Stromal cell of bone marrow (primary cell): ENCODE measurements at places on chromosomes 3 and 15.

DNA sequence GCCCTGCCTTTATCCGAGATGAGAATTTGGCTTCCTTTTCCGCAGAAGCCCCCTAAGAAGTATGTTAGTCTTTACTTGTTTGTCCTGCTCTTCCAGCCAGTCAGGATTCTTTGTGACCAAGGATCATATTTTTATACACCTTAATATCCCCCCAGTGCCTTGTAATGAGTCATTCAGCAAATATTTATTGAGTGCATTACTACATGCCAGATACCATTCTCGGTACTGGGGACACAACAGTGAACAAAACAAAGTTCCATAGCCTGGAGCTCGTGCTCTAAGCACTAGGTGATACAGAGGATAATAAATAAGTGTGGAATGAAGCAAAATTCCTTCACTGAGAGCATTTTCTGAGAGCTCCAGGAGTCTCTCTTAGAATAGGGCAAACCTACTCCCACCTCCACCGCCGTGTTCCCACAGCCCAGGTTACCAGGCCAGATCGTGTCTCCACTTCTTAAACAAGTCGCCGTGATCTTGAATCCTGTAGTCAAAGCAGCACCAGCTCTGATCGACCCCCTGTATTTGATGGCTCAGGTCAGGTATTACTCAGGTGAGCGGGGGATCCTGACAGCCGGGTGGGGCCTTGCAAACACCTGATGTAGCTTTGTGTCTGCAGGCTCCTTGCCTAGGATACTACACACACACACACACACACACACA, 18.5 kb downstream of the TTC21A start:
- no peak for DNase-seq

DNA sequence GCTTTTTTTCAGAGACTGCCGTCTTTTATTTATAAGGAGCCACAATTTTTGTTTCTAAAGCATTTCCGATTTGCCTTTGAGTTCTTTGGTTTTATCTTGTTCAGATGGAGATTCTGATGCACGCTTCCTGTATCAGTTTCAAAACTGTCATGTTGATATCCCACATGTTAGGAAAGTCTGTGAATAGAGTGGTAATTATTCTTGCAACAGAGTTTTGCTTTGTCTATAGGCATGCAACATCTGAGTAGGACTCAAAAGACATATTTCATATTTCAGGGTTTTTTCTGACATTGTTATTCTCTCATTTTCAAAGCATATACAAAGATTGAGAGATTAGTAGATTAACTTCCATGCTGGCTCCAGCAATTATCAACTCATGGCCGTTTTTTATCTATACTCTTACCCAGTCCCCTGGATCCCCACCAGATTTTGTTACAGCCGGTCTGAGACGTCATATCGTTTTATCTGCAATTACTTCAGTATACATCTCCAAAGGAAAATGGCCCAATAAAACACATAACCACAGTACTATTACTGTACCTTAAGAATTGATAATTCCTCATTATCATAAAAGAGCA, 22.4 kb downstream of the PAQR5 start:
- DNase-seq, result no peak

DNA sequence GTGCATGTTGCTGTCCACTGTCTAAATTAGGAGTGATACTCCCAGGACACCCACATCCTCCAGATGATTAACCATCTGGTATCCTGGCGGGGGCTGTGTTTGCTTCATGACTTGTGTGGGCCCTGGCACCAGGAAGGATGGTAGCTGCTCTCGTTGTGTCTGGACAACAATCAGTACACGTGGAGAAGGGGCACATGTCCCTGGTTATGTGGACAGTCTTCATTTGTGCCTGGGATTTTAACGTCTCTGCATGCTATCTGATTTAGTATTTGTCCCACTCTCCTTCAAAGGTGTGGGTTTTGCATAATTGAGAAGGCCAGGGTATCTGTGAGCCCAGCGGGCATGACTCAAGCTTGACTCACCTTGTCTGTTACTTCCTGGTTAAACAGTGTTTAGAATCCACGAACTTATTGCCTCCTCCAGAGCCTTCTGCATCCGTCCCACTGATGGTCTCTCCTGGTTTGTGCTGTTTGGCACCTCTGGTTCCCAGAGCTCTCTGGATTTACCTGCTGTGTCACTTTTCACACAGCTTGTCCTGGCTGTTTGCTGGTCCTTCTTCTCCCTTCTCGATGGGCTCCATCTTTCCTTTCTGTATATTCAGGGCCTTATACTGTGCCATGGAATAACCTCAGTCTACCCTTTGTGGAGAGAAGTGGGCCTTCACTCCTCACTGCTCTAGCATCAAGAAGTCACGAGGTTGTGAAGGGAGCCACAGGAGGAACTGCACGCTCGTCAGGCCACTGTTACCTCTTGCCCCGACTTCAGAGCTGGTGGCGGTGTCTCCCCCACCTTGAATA, 32.5 kb downstream of the ARNT2 start:
- no peak for DNase-seq

DNA sequence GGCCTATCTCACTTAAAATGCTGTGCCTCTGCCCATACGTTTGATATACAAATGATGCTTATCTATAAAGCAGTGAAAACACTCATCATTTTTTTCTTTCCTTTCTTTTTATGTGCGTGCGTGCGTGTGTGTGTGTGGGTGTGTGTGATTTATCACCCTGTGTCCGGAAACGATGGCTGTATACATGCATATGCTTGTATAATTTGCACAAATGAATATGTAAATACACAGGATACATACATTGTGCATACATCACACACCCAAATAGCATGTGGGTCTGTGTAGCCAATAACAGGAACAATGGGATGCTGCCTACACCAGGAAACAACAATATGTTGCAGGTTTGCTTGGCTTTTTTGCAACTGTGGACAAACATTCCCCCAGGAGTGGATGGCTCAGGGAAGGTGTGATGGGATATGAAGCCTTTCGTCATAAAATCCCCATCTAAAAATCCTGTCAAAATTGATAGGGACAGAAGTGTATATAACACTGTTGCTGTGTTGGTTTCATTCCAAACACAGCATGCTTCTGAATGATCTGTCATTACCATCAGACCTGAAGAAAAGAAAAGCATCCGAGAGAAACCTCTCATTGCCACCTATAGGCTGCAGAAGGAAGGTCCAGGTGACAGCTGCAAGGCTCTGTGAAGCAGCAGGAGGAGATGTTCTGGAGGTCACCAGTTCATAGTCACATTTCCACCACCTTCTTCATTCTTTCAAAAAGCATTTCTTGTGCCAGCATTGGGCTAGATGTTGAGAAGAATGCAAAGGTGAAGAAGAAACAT, 503.9 kb upstream of the NR2F2 start:
- DNase-seq, result no peak

DNA sequence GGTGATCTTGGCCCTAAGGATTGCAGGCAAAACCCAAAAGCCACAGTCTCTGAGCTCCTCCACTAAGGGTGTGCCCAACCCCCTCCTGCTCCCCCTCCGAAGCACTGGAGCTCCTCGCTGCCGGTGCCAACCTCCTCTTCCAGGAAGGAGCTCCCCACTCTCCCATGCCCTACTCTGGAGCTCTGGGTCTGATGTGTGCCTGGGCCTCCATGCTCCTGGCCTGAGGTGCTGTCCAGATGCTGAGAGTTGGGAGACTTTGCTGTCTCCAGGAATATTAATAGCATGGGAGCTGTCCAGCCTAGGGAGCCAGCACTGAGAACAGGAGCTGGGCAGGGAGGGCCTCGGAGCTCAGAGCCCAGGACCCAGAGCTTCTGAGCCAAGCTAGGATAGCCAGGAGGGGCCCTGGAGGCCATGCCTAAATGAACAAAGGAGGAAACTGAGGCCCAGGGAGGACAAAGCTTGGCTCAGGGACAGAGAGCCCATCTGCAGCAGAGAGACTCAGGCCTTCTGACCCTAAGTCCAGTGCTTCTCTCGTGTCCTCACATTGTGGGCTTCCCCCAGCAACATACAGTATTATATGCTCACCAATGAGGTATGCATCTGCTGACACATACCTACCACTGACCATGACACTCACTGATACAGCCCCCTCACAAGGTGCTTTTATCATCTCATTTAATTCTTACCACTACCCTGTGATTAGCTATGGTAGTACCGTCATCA, 36.9 kb upstream of the HERC1 start:
- DNase-seq, result peak; percentile 79

DNA sequence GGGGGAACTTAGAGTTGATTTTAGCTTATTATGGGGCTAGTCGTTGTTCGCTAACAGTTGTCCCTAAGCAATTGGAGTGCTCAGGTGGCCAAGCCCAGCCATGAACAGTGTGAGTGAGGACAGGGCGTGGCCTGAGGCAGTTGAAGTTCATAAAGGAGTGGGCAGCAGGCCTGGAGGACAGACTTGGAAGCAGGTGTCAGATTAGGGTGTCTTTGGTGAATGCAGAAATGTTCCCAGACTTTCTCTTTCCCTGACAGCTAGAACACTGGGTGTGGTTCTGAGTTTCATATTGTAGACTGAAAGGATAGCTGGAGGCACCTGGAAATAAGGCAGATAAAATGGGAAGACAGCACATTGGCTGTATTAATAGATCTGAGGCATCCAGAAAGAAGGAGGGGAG, 59.8 kb upstream of the FGD5 start:
- no peak for DNase-seq

- DNase-seq, result no peak
These were observed 571.8 kb downstream of the FOXP1 start for GRCh38 chr3:71011565-71012287.

DNA sequence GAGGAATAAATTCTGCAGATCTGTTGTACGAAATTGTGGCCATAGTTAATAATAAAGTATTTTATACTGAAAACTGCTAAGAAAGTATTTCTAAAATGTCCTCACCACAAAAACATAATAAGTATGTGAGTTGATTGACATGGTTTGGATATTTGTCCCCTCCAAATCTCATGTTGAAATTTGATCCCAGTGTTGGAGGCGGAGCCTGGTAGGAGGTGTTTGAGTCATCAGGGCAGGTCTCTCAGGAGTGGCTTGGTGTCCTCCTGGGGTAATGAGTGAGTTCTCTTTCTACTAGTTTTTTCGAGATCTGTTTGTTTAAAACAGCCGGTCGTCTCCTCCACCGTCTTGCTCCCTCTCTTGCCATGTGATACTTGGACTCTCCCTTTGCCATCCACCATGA, 424.1 kb upstream of the KCNMB2 start:
- DNase-seq, result no peak

GRCh38 chr15:67396114-67396513, 124.8 kb upstream of the C15orf61 start:
- DNase-seq, result no peak

GRCh38 chr15:69244798-69245197, 53.9 kb upstream of the PAQR5 start:
- DNase-seq, result no peak

- DNase-seq, result no peak
These were observed 96.3 kb downstream of the PLXNA1 start for GRCh38 chr3:127079211-127079610.

DNA sequence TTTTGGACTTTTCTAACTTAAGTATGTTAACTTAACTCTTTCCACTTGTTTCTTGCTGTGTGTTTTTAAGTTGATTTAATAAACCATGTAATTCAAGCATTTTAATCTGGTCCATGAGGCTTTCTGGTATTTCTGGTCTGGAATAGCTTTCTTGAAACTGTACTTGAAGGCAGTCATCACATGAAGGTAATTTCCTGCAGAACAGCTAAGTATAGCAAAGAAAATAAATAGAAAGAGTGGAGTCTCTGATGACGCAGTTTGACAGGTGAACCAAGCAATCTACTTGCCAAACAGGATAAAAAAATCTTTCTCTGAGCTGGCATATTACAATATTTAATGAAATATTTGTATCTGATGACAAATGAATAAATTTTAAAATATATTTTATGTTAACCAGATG, 74.9 kb downstream of the BTLA start:
- DNase-seq, result no peak

GRCh38 chr3:126422121-126422520, 27.4 kb downstream of the CFAP100 start:
- DNase-seq, result no peak

DNA sequence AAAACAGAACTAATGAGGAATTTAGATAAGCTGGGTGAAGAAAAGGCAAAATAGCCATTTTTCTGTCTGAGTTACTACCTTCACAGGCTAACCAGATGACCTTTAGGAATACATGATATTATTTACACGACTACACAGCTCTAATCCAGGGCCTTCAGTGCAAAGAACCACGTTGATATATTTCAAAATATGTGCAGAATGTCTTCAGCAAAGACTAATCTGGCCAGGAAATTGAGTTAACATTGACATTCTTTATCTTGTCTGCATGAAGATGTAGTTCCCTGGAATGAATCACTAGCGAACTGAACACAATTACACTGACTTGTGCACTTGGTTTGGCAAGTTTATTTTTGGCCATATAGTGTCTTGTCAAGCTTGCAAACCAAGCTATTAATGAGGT, 41.5 kb downstream of the PDHB start:
- DNase-seq, result no peak

DNA sequence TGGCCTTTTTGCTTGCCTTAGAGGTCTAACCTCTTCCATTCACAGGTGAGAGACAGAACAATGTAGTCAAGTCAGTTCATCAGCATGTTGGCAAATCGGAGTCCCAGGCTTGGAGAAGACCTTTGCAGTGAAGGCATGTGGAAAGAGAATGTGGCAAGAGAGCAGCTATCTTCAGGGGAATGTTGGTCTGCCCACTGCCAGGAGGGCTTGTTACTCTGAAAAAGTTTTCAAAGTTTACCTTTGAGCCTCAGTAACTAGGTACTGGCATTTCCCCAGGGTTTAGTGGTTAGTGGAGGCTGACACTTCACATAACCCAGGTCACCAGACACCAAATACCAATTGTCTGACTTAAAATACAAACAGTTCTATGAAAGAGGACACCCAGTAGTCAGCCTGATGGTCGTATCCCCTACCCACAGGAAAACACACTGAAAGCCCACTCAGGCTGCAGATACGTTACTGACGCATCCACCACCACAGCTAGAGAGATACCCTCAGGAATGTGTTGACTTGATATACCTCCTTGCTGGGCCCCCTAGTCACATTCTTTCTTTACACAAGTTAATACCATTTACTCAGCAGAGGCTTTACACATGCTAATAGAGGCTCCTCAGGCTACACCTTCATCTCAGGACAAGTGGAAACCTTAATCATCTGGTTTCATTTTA, 9.7 kb upstream of the ARID3B start:
- DNase-seq, result no peak

DNA sequence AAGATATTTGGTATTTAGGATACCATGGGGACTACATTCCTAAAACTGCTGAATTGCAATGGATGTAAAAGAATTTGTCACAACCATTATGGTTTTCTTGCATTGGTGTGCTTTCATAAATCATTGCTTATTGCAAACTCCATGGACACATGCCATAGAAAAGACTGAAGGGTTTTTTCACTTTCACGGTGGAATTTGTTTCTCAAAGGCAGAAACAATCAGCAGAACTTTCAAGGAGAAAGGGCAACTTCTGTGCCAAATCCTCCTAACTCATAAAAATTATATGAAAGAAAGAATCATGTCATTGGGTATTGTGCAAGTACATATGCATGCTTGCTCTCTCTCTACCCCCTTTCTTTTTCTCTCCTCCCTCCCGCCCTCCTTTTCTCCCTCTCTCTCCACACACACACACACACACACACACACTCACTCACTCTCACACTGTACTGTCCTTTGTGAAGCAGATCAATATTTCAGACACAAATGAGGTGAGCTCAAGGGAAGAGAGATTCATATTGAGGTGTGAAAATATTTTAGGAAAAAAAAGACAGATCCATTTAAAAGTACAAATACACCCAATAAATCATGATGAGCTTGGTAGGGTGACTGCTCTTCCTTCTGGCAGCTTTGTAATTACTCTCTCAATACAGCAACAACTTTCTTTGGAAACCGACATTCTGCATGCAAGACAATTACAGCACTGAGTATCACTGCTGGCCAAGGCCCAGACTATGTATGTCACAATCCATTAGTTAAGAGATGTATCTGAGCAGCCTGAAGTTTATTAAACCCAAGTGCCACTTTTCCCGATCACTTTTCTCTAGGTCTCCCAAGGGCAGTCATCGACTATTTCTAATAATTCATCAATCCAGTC, 492.6 kb downstream of the TUSC7 start:
- no peak for DNase-seq
